Stimulated activated CD4-positive, alpha-beta T cell treated with anti-CD3 and anti-CD28 coated beads, Interleukin-15, amount 100 ng/mL, for 1 hour (primary cell): ENCODE measurements at places on chromosomes 12 and 14.

DNA sequence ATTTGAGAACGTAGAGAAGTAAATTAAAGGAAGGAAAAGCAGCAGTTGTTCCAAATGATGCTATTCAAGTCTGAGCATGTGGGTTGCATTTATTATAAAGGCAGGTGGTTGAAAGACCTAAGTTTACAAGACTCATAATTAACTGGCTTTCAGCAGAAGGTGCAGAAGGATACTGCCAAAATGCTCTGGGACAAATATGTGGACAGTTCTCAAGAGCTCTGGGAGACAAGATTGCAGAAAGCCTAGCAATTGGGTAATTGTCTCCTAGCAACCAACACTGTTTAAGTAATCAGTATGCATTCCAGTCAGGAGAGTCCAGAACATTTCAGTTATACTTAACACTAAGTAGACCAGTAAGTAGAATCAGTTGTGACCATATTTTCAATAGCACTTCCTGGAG, 131.5 kb downstream of the GPR135 start:
- DNase-seq: no peak

DNA sequence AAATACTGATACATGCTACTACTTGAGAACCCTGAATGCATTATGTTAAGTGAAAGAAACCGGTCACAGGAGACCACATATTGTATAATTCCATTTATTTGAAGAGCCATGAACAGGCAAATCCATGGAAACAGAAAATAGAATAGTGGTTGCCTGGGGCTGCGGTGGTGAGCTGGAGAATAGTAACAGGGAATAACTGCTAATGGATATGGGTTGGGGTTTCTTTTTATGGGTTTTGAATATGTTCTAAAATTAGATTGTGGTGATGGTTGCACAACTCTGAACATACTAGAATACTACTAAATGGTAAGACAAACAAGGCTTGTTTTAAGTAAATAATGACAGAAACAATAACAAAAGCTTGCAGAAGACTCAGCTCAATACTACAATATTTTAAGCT, 293.0 kb downstream of the BTG1 start:
- no peak for DNase-seq

GRCh38 chr12:132121283-132121682, 22.8 kb downstream of the DDX51 start:
- no peak for DNase-seq

DNA sequence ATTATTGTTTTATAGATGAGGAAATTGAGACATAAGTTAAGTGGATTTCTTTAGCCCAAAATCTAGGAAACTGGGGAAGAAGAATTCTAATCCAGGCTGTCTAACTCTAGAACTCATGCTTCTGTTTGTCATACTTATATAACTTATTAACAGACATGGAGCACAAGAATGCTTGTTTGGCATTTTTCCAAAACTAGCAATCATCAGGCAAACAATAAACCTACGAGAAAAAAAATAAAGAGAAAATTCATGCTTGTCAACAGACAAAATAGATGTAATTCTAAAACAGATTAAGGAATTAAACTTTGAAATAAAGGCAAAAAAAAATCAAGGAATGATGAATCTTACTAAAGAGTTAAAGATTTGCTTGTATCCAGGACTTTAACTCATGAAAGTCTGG, 103.1 kb downstream of the METTL25 start:
- no peak for DNase-seq

DNA sequence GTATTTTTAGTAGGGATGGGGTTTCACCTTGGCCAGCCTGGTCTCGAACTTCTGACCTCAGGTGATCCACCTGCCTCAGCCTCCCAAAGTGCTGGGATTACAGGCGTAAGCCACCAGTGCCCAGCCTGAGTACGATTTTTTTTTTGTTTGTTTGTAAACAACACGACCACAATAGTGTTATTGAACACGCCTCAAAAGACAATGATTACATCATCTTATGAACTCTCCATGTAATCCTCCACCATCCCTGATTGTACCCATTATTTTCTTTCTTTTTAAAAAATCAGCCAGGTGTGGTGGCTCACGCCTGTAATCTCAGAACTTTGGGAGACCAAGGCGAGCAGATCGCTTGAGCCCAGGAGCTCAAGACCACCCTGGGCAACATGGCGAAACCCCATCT, 25.1 kb upstream of the TBX3 start:
- DNase-seq: no peak

GRCh38 chr12:8648576-8649205, 13.9 kb downstream of the MFAP5 start:
- no peak for DNase-seq

DNA sequence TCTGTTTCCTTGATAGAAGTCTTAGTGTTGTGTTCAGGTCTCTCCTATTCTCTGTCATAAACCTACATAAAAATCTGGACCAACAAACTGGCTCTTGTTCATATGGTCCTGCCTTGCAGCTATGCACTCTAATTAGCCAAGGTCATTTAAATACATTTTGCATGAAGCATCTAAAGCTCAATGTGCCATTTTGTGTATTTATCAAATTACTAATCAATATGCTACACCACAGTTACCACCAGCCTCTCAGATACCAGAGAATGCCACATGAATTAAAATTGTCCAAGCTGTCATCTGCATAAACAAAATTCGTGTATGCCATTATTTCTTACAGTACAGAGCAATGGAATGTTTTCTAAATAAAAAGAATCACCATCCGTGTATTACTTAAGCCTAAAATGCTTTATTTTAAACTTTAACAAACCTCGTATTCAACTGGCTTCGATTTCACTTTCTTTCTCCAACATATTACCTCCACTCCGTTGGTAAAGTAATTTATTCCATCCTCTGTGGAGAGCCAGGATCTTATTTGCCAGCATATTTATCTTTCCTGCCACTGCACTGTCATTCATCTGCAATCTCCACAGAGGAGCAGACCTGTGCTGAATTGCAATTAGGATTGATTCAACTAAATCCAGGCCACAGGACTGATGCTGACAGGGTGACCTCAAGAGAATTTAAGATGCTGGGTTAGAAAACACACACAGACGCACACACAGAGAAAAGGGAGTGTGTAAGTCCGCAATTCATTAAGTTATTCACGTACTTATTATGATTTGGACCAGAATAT, 284.1 kb upstream of the FOXG1 start:
- DNase-seq: no peak

GRCh38 chr14:93396456-93396855, 34.3 kb upstream of the UNC79 start:
- no peak for DNase-seq

DNA sequence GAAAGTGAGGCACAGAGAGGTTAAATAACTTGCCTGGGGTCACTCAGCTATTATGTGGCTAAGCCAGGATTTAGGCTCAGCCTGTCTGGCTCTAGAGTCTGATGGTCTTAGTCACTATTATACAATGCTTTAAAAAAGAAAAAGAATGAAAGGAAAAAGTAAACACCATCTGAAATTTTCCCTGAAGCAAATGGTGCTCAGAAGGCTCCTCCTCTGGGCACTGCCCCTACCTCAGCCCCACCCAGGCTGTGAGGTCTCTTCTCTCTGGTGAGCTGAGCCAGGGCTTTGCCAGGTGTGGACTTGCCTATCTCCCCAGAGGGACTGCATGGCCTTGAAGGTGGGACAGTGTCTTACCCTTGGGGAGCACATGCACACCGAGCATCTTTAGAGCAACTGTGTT, 117.5 kb upstream of the DYRK2 start:
- no peak for DNase-seq
